Activated T-helper 1 cell treated with anti-CD3 and anti-CD28 coated beads, Interleukin-12 subunit alpha, Interleukin-12 subunit beta, Interleukin-2, Interleukin-4 antibody, amounts not matched to agents 30 ng/mL and 10 ng/mL and 1 ng/mL, durations not matched to agents 14 hours and 24 hours and 36 hours (primary cell): ENCODE measurements at places on chromosomes 12 and 14. TPM values are rescaled to one million over a fixed set of nuclear protein-coding genes. Genes with fewer than 3 reads are reported as not detected.

DNA sequence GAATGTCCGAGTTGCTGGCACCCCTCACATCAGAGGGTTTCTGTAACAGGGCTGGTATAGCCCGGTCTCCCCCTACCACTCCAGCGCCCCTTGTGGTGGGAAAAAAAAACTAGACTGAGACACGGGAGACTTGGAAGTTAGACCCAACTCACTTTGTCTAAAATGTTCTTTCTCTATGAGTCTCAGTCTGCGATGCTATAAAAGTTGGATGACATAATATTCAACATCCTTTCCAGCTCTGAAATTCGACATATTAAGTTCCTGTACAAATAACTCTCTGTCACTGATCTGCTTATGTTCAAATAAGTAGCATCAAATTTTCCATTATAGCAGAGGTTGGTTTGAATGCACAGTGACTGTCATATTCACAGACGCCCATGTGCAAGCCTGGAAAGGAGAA lies 25.7 kb upstream of the TC2N start:
- no peak for DNase-seq

DNA sequence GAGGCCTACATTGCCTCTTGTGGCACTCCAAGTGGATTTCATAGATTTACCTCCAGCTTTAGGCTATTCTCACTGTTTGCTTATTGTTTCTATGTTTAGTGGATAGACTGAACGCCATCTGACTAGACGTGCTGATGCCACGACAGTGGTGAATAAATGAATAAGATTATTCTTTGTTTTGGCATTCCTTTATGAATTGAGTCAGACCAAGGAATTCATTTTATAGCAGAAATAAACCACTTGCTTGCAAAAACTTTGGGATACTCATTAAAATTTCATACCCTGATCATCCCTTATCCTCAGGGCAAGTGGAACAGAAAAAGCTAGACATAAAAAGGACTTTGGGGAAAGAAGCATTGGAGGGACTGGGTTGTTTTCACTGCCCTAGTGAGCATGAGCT lies 71.7 kb upstream of the FERMT2 start:
- no peak for DNase-seq

- no peak for DNase-seq
Observed at GRCh38 chr12:91703491-91704283, 442.0 kb downstream of the BTG1 start.

- DNase-seq = peak; percentile 9
Observed at GRCh38 chr12:7439579-7440505, 4.1 kb downstream of the CD163L1 start.

DNA sequence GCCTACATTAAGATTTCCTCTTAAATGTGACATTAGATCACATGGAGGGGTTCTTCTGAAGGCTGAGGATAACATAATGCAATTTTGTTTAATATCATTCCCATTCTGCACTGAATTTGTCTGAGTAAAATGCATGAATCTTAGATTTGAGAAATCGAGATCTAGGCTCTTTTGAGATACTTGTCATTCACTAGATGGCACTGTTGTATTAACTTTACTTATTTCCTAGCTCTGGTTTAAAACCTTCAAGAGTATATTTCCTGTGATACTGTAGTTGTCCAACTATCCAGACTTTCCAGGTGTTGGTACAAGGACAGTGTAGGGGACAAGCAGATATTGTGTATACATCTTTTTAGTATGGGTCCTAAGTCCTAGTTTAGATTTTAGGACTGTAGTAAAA lies 91.7 kb upstream of the SEL1L start:
- DNase-seq = no peak

- DNase-seq = no peak
Observed at GRCh38 chr12:49541140-49541861, 2.5 kb downstream of the KCNH3 start.

DNA sequence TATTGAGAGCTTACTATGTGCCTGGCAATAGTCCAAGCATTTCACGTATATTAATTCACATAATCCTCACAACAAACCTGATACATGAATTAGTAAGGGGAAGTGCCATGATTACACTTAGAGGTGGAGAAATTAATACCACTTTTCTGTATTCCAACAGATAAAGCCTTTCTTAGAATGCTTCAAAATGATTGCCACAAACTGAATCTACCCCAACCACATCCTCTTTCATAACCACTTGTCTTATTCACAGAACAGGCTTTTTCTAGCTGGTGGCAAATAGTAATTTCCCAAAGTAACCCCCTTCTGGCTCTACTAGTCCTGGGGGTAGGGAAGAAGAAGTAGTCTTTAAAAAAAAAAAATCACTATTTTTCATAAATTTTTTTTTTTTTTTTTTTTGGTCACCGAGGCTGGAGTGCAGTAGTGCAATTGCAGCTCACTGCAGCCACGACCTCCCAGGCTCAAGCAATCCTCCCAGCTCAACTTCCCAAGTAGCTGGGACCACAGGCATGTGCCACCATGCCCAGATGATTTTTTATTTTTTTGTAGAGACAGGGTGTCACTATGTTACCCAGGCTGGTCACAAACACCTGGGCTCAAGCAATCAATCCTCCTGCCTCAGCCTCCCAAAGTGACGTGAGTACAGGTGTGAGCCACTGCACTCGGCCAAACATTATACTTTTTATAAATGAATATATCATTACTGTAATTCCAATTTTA lies 59.0 kb upstream of the ARID2 start:
- peak; percentile 9 for DNase-seq

- DNase-seq = no peak
Observed at GRCh38 chr14:26841920-26842741, 244.3 kb upstream of the NOVA1 start.

- no peak for DNase-seq
Observed at GRCh38 chr12:42625611-42626010, 36.1 kb upstream of the PRICKLE1 start.

Gene ANKS1B
- 2.8 TPM in 2 replicates for total RNA-seq
